Fibroblast of skin of left quadriceps (primary cell): ENCODE measurements at places on chromosomes 7 and 10.

DNA sequence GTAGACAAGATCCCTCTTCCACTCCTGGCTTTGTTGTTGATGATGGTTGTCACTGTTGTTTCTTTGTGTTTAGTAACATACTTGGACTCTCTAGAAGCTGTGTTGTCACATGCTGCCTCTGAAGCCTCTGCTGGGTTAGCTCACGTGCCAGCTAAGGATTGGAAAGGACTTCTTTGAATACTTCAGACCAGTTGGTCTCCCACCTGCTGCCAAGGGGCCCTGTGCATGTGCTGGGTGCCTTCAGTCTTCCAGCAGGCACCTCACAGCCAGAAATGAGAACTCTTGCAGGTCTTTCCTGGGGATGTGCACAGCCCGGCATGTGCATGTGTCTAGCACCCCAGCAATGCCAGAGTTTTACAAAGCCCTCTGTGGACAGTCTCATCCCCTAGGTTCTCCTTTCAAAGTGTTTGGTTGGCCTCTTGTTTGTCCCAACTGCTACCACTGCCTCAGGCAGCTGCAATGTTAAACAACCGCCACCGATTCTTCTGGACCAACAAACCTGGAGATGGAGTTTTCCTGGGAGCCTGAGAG, 21.7 kb upstream of the NCAPG2 start:
- no peak for DNase-seq

DNA sequence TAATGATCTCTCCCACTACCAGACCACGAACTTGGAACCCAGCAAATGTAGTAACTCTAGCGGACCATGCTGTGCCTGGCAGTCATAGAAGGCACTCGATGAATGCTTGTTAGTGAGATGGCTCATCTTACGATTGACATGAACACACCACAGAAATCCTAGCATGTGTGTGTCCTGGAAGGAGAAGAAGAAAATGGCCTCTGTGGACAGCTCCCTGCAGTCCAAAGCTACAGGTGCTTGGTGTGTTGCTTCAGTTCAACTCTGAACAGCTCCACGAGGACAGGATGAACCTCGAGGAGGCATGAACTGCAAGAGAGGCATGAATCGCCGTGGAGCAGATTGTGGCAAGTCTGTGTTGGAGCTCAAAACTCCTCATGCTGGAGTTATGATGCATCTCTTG, 93.5 kb downstream of the KLF6 start:
- no peak for DNase-seq

GRCh38 chr7:1553512-1554210, 2.3 kb downstream of the TMEM184A start:
- DNase-seq, result no peak

- no peak for DNase-seq
Observed at GRCh38 chr7:81949306-81949705, 179.5 kb upstream of the HGF start.

DNA sequence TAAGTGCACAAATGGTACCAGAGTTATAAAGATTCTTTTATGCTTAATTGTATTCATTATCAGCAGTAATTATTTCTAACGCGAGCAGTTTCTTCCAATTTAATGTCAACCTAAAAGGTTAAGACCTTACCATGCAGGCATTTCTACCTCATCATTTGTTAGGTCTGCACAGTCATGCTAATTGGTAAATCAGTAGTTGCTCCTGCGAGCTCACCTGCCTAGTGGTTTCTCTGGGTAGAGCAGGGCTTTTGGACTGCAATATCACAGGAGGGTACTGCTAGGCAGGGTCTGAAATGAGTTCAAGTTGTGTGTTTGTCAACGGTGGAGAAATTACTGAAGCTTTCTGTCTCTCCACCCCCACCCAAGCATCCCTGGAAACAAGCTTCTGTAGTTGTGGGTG, 558.5 kb upstream of the MGMT start:
- no peak for DNase-seq

GRCh38 chr10:115879372-115880089, 393.5 kb downstream of the GFRA1 start:
- no peak for DNase-seq

- DNase-seq, result no peak
Observed at GRCh38 chr10:78905957-78906308, 162.8 kb upstream of the ZMIZ1 start.

DNA sequence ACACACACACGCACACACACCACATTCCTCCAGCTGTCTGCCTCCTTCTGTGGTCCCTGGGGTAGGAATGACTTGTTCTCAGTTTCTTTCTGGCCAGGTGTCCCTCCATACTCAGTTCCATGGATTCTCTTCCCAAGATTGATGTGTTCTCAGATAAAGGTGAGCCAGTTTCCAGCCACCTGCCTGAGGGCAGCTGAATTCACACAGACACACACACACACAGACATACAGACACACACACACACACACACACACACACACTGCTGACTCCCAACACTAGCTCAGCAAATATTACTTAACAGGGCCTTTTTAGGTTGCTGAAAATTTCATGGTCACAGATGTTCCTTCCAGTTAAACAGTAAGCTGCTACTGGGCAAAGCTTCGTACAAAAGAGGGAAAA, 45.4 kb upstream of the GDF10 start:
- DNase-seq, result no peak

- DNase-seq, result peak; percentile 63
Observed at GRCh38 chr10:24718031-24718855, 5.4 kb downstream of the ARHGAP21 start.

DNA sequence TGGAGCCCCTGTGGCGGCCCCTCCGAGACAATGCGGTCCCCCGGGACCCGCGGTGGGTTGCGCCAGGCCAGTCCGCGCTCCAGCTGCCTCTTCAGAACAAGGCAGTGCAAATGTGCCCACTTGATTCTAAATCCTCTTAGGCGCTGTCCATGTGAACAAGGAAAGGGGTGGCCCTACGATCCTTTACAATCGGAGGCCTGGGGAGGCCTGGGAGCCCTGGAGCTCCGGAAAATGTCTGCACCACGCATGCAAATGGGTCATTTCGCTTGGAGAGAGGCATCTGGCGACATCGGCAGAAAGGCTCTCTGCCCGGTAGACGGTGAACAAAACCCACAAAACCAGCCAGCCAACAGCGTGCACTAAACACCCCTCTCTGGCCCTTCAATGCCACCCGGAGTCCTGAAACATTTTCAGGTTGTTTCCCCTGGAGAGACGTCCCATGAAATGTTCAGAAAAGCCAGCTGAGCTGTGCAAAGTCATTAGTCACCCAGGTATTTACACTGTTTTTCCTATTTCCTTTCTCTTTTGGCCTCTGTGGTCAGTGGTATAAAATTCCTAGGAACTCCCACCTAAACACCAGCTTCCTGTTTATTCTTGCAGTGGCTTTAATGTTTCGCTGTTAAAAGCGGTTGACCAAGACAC, 102.8 kb upstream of the ZNF438 start:
- DNase-seq, result no peak

DNA sequence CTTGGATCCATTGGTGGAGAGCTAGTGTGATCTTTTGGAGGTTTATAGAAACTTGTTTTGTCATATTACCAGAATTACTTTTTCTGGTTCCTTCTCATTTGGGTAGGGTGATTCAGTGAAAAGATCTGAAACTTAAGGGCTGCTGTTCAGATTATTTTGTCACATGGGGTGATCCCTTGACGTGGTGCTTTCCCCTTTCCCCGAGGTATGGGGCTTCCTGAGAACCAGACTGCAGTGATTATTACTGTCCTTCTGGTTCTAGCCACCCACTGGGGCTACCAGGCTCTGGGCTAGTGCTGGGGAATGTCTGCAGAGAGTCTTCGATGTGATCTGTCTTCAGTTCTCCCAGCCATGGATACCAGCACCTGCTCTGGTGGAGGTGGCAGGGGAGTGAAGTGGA, 1030.0 kb downstream of the GRM8 start:
- DNase-seq, result no peak

GRCh38 chr7:43362652-43363034, 220.3 kb upstream of the STK17A start:
- peak; percentile 14 for DNase-seq

DNA sequence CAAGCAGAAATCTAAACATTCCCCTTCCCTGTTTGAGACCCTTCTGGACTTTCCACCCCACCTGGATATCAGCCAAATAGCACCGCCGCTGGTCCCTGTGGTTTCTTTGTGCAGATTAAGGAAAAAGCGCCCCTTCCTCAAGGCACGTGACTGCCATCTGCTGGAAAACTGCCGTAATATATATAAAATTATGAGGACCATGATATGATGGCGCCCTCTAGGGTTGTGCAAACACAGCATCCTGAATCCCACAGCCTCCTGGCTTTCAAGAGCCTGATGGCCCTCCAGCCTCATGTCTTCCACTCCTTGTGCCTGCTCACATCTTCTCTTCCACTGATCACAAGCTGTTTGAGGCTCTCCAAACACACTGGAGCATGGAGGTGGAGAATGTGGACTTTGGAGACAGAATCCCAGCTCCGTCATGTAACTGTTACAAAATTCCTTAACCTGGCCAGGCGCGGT, 121.3 kb downstream of the MYL10 start:
- peak; percentile 20 for DNase-seq

GRCh38 chr7:47148536-47149207, 433.2 kb downstream of the TNS3 start:
- DNase-seq, result no peak

DNA sequence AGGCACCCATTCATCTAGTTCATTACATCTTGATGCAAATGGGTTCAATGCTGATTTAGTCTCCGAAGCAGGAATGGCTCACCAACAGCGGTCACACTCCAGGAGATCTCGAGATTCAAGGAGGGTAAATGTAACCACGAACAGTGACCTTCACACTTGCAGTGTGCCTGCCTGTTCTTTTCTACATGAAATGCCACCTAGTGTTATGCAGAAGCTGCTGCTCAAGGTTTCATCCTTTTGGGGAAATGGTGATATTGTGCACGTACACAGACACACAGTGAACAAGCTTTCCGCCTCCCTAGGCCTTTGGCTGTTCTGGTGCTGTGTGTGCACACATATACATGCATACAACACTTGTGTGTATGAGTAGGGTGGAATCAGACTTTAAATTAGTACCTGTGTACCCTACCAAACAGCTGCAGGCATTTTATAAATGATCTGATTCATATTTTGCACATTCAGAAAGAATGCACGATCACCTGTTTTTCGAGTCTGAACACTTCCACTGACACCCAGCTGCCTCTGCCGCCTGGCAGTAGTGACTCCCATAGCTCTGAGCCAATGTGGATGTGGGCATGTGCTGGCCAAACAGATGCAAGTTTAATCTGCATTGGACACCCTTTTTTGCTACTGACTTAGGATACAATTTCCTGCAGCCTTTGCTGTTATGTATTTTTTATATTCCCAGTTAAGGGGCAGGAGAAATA, 100.5 kb downstream of the TACC2 start:
- no peak for DNase-seq

- no peak for DNase-seq
Observed at GRCh38 chr7:96901822-96902445, 103.4 kb upstream of the DLX6 start.

- no peak for DNase-seq
Observed at GRCh38 chr10:70114902-70115301, 17.7 kb downstream of the AIFM2 start.

GRCh38 chr10:95403700-95404461, 113.1 kb upstream of the PDLIM1 start:
- DNase-seq, result no peak

GRCh38 chr7:100190048-100190711, 12.5 kb downstream of the STAG3 start:
- peak; percentile 38 for DNase-seq

DNA sequence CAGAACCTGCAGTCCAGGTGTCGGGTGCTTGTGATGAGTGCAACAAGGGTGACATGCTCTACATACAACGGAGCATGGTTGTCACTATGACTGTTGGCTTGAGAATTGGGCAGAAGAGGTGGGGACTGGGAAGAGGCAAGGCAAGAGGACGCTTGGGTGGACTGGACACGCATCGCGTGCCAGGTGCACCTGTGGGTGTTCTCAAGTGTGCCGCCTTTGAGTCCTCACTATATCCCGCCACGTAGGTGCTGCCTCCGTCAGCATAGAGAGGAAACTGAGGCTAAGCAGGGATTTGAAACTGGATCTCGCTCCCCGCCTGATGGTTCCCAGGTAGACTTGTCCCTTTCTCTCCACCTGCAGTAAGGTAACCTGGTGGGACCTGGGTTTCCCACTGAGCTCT, 27.2 kb downstream of the CDH23 start:
- no peak for DNase-seq

- DNase-seq, result no peak
Observed at GRCh38 chr7:82018226-82018625, 248.4 kb upstream of the HGF start.

DNA sequence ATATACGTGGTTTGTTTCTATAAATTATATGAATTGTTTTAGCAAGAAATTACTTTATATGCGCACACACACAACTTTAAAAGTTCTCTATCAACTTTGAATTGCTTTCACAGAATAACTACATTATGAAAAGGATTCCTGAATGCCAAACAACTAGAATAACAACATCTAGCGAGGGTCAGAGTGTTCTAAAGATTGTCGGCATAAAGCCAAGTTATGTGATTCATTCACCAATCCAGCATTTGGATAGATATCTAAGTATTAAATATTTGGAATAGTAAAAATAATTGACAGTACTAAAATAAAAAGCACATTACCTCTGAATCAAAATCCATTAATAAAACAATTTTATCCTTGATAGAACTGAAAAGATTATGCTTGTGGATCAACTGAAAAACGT, 125.3 kb upstream of the AMPH start:
- no peak for DNase-seq

- DNase-seq, result no peak
Observed at GRCh38 chr10:121983852-121984251, 5.1 kb upstream of the TACC2 start.

DNA sequence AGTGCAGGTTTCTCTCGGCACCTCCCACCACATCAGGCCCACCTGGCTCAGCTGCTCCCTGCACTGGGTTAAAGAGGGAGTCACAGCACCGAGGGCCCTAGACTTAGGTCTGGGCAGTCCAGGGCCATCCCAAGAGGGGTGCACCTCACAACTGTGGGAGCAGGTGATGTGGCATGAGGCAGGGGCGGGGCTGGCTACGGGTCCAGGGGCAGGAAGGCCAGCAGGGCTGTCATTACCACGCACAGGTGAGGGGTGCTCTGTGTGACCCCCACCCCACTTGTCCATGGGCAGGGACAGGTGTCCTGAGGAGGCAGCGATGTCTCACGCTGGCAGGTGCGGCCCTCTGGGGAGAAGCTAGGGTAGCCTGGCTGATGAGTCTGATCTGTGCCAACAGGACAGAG, 40.5 kb upstream of the DPYSL4 start:
- DNase-seq, result no peak

DNA sequence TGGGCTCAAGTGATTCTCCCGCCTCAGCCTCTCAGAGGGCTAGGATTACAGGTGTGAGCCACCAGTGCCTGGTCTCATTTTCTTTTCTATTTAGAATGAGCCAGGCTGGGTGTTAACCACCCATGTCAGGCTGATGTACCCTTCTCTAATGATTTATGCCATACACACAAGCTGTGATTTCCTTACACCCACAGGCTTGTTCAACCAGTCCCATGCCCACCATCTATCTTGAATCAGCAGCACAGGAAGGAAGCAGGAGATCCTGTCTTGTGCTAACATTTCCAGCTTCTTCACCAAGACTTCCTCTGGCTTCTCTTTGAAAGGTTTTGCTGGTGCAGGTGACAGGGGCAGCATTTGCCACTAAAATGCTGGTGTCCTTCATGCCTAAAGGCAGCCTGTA, 176.4 kb downstream of the GATA3 start:
- no peak for DNase-seq

GRCh38 chr10:92972066-92972870, 88.3 kb upstream of the CYP26C1 start:
- peak; percentile 38 for DNase-seq

- peak; percentile 7 for DNase-seq
Observed at GRCh38 chr10:26755443-26755903, 58.0 kb downstream of the PDSS1 start.
